ENCODE measurements at places on chromosomes 12 and 14.

GRCh38 chr14:27056586-27056985 lies 458.8 kb upstream of the NOVA1 start:
- DNase-seq: no peak

- DNase-seq: no peak
These were observed 67.2 kb downstream of the GLT1D1 start for GRCh38 chr12:128920468-128920867.

DNA sequence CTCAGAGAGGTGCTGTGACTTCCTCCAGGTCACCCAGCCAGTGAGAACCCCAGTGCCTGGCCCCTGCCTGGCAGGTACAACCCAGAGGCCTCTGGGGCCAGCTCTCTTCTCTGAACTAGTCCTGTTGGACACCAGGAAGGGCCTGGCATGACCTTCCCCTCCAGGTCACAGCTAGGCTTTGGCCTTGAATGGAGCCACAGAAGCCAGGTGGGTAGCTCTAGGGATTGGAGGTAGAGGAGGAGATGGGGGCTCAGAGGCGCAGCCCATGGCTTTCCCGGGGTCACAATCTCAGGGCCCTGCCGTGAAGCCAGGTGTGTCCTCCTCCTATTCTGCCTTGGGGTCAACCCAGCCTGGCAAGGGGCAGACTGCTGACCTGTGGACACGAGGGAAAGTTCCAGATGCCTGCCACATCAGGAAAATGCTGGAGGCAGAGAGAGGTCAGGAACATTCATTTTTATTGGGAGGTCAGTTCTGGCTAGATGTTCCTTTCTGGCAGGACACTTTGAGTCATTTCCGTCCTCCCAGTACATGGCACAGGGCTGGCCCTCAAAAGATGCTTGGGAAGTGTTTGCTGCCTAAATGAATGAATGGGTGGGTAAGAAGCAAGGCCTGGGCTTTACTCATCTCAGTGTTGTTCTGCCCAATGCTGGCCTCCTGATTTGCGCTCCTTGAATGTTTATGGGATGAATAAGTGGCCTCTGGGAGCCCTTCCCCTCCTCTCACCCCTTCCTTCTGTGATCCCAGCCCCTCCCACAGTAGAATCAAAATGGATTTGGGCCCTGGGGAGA lies 25.4 kb downstream of the FAM222A start:
- no peak for DNase-seq

DNA sequence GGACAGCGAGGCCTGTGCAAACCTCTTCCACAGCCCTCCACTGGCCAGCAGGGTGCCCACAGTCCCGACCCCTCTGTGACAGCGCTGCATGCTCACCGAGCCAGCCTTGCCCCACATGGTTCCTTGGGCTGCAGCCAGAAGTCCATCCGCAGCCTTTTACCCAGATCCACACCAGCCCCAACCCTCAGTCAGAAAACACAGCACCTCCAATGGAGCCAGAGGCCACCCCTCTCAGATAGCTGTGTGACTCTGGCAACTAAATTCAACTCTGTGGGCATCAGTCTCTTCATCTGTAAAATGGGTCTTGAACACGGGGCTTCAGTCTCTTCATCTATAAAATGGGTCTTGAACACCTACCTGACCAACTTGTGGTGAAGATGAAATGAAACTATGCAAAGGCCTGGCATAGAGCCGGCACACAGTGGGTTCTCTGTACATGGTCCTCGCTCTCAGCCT lies 38.0 kb downstream of the NFKBIA start:
- no peak for DNase-seq

DNA sequence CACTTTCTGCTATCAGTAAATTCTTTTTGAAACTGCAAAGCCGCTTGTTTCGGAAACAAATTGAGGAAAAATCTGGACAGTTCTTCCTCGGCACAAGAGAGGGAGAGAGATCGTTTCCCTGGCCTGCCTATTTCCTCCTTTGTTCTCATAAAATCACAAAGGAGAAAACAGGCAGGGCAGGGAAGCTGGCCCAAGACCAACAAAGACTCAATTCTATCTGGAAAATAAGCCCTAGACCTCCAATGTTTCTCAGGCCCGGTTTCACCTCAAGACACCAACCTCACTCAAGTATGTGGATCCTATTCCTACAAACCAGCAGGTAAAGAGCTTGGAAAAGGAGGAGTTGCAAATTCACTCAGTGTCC lies 19.5 kb downstream of the DICER1 start:
- no peak for DNase-seq

DNA sequence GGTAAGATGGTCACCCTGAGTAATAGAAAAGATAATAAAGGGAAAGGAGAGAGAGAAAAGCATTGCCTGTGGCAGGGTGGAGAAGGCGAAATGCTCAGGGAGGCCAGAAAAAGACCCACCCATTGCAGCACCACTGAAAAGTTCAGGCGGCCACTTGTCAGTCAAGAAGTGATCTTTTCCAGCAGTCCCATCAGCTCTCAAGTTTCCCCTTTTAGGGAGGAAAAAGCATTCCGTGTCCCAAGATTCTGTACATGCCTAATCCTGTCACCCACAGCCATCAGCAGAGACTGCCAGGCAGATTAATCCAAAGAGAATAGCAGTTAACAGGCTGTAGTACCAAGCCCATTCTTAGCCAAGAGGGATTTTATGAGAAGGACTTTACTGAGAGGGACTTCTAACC lies 11.9 kb downstream of the SLC38A1 start:
- DNase-seq: no peak

DNA sequence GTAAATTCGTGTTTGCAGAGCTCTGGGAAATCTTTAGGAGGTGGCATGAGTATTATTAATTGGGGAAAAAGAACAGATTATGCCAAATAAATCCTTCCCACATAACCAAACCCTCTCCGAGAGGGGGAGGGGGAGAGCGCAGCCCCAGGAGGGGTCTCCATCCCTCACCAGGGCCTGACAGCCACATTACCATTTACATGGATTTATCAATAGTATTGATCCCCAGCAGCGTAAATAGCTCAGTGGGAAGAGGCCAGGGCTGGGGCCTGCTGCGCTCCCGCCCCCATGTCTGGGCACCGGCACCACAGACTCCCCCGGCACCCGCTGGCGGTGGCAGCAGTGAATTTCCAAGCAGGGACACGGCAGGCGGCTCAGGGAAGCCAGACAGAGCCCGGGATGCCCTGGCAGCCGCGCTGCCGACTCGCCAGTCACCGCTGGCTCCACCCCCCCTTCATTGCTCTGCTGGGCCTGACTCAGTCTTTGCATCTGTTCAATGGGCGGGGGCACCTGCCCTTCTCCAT lies 2.4 kb downstream of the NCOR2 start:
- no peak for DNase-seq

GRCh38 chr14:33851931-33852330 lies 98.9 kb downstream of the EGLN3 start:
- no peak for DNase-seq

DNA sequence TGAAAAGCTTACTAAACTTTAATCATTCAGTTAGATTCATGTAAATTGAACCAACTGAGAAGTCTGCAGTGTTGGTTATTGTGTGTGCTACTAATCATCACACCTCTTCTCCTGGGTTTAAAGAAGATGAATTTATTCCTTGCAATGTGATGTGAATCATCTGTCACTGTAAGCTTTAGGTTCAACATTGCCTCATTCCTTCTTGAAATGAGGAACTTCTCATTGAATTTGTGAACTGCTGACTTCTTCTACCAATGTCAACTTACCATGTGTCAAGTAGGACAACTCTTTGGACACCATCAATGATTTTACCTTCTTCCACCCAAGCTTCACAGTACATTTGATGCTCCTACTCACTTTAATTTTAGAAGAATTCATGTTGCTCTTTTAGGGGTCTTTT lies 17.4 kb upstream of the PRB2 start:
- DNase-seq: no peak
